ENCODE measurements at places on chromosomes 11 and 22.

GRCh38 chr11:125457814-125458343 is 38.2 kb downstream of the FEZ1 start:
- DNase-seq, result no peak

GRCh38 chr11:134853992-134854991 is 442.2 kb upstream of the B3GAT1 start:
- no peak for DNase-seq

GRCh38 chr11:30453705-30454104 is 130.8 kb downstream of the ARL14EP start:
- no peak for DNase-seq

GRCh38 chr22:24981066-24981465 is 28.6 kb downstream of the KIAA1671 start:
- no peak for DNase-seq

DNA sequence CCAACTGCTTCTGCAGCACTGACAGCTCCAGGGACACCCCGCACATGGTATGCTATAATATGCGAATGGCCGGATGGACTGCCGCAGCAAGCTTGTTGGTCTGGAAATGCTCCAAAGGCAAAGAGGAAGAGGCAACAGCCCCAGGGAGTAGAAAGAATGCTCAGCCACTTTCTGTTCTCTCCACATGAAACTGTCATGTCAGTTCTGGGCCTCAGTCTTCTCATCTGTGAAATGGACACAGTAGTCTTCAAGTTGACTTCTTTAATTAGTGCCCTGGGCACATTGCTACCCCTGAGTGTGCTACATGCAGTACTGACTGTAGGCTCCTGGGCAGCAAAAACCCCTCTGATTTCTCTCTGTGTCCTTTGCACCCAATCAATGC is 19.9 kb downstream of the IL10RA start:
- no peak for DNase-seq
